ENCODE measurements at places on chromosomes 3 and 15. TPM values are rescaled to one million over a fixed set of nuclear protein-coding genes. Genes with fewer than 3 reads are reported as not detected.

The ZIC1 gene
- total RNA-seq, result 0.07 TPM

The TRIM42 gene
- total RNA-seq, result not detected

The ROPN1 gene
- not detected for total RNA-seq

The RARB gene
- total RNA-seq, result 3.8 TPM

The MYL3 gene
- not detected for total RNA-seq

The TMEM158 gene
- total RNA-seq, result 0.41 TPM

GRCh38 chr3:134937256-134938028 lies 142.4 kb downstream of the EPHB1 start:
- no peaks in the 10 kb centered on the region for H3K36me3 ChIP-seq
- no peak overlapping the region for H3K4me3 ChIP-seq
- no peak for DNase-seq
- H3K27me3 ChIP-seq, result no peaks in the 10 kb centered on the region

GRCh38 chr3:99945328-99945995 lies 127.8 kb downstream of the CMSS1 start:
- no peaks in the 10 kb centered on the region for H3K36me3 ChIP-seq
- H3K4me1 ChIP-seq, result peaks cover 78% of the 10 kb centered on the region
- H3K27me3 ChIP-seq, result no peaks in the 10 kb centered on the region
- DNase-seq, result no peak
- H3K4me3 ChIP-seq, result no peak overlapping the region

DNA sequence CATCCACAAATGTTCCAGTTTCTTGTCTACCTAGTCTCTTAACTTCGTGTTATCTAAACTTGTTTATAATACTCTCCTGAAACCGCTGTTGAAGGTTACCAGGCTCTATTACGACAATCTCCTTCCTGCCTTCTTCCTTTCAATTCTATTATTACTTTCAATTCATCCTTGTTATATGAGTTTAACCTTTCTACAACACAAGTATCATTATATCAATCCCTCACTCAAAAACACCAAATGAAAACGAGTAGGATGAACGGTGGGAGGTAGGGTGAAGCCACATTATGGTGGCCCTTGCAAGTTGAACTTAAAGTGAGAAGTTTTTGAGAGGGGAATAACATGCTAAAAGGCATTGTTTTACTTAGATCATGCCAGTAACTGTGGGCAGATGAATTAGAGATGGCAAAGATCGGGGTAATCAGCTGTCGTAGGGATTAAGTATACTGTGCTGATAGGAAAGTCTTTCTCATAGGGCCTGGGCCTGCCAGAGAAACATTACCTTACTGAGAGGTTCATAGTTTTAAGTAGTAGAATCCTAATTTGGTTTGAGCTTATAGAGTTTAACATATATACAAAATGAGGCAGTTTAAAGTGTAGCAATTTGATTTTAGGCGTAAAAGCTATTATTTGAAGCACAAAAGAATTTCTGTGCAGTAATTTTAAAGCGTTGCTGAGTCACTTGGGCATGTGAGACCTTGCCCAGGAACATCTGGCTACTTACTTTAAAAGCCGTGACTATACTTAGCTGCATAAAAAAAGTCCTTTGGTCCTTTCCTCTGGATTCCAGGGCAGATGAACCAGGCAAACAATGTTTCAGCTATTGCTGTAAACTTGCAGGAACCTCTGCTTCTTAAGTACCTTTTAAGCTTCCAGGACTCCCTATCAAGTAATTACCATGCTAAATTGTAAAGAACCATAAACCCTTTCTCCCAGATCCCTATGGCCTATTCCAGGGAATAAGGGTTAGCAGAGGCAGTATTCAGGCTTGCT lies 3.3 kb upstream of the CEP97 start:
- H3K4me3 ChIP-seq, result no peak overlapping the region
- peak overlapping the region; percentile 7 for H3K27ac ChIP-seq
- no peaks in the 10 kb centered on the region for H3K27me3 ChIP-seq
- H3K4me1 ChIP-seq, result peaks cover 2% of the 10 kb centered on the region

DNA sequence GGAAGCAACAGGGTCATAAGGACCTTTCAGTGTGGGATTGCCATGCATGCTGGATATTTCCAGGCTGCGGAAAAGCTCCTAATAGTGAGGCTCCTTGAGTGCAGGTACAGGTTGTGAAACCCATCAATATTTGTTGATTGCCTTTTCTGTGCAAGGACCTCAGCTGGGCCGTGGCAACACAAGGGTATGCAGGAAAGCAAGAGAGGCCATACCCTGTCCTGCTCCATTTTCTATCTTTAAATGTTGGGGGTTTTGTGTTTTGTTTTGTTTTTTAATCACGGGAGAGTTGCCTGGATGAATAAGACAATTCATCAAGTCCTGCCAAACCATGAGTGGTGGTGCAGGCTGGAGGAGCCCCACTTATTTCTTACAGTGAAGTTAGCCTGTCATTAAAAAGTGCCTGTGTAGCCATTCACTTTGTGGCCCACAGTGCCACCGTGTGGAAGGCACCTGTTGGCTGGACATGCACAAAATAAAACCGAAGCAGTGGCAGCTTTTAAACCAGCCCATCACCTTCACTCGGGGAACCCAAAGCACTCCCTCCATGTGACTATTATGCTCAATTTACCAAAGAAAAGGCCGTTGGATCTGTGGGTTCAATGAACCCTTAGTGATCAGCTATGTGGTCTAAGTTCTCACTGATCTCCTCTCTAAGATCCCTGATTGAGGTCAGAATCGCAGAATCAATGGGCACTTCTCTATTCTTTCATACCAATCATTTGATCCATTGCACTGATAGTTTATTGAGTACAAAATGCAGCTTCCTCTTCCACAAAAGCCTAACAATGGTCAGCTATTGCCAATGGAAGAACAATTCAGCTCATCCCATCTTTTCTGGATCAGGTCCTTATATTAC lies 42.2 kb downstream of the CLDN18 start:
- peaks cover 7% of the 10 kb centered on the region for H3K36me3 ChIP-seq
- H3K27ac ChIP-seq, result no peak overlapping the region
- no peaks in the 10 kb centered on the region for H3K27me3 ChIP-seq
- no peak overlapping the region for H3K4me3 ChIP-seq
- no peaks in the 10 kb centered on the region for H3K4me1 ChIP-seq
- DNase-seq, result no peak

Data from thoracic aorta (tissue), 2 donors.